ENCODE measurements at places on chromosomes 1 and 21.

DNA sequence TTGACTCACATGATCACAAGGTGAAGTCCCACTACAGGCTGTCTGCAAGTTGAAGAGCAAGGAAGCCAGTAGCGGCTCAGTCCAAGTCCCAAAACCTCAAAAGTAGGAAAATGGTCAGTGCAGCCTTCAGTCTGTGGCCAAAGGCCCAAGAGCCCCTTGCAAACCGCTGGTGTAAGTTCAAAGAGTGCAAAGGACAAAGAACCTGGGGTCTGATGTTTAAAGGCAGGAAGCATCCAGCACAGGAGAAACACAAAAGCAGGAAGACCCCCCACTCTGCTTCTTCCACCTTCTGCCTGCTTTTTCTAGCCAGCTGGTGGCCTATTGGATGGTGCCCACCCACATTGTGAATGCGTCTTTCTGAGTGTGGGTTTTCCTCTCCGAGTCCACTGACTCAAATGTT, 2222.6 kb downstream of the MRPL39 start:
- DNase-seq: no peak

DNA sequence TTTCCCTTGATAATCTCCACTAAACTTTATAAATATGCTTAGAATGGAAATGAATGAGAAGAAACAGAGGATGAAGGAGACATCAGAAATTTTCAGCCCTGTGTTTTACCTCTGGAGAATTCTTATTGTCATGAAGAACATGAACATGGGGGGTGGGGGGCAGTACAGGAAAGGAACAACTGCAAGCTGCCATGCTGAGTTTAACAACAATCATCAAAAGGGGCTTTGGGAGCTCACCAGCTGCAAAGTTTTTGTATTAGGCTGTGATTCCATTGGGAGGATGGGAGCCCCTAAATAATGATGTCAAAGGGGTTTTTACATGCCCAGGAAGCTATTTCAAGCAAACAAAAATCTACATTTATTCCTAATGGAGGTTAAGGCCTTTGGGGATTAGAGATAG, 103.3 kb downstream of the AKT3 start:
- no peak for DNase-seq

- DNase-seq: no peak
Measured at GRCh38 chr1:215793180-215793579, 226.1 kb downstream of the KCTD3 start.

GRCh38 chr1:196131691-196132090, 476.5 kb downstream of the KCNT2 start:
- DNase-seq: no peak

DNA sequence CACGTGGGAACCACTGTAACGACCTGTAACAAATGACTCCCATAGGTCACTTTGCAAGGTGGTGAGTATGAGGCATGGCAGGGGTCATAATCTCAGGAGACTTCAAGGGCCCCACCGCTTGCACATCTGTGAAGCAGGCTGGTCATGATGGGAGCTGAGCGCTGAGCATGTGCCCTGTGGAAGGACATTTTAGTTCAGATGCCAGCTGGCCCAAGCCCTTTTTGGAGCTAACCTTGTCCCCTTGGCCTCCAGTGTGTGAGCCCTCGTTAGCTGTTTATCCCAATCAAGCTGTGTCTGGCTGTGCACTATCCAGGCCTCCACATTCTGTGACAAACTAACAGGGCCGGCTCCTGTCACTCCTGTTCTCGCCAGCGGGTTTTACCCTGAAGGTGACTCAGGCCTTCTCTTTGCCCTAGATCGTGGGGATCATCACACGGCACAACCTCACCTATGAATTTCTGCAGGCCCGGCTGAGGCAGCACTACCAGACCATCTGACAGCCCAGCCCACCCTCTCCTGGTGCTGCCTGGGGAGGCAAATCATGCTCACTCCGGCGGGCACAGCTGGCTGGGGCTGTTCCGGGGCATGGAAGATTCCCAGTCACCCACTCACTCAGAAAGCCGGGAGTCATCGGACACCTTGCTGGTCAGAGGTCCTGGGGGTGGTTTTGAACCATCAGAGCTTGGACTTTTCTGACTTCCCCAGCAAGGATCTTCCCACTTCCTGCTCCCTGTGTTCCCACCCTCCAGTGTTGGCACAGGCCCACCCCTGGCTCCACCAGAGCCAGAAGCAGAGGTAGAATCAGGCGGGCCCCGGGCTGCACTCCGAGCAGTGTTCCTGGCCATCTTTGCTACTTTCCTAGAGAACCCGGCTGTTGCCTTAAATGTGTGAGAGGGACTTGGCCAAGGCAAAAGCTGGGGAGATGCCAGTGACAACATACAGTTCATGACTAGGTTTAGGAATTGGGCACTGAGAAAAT, 7.6 kb downstream of the NPPA start:
- DNase-seq: no peak

- DNase-seq: no peak
Measured at GRCh38 chr21:17492415-17493168, 20.3 kb upstream of the CXADR start.

DNA sequence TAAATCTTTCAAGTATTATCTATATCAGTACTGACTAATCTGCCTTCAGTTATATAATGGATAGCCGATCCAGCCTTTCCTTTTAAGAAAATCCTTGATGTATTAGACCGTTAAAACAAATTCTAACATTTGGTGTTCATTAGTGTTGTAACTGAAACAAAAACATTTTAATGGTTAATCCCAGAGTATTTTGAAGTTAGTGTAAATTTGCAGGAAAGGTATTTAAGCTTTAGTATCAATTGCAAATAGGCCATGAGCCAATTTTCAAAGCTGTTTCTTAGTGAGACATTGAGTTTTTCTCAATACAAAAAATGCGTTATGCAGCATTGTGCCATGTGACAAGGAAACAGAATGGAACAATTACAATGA, 29.6 kb downstream of the DISP1 start:
- DNase-seq: no peak

DNA sequence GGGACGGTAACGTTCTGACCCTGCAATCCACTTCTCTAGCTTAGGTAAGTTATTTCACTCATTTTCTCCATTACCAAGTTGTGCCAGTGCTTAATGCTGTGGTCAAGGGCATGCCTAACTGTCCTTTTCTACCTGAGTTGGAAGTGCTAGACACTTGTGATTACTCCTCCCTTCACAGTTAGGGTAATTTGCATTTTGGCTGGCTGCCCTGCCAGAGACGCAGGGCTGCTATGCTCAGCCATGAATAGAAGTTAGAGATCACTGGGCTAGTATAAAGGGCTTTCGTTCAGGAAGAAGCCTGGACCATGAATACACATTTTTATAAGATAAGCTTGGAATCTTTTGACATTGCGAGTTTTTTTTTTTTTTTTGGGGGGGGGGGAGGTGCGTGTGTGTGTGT, 633.2 kb upstream of the NEGR1 start:
- peak; percentile 26 for DNase-seq

DNA sequence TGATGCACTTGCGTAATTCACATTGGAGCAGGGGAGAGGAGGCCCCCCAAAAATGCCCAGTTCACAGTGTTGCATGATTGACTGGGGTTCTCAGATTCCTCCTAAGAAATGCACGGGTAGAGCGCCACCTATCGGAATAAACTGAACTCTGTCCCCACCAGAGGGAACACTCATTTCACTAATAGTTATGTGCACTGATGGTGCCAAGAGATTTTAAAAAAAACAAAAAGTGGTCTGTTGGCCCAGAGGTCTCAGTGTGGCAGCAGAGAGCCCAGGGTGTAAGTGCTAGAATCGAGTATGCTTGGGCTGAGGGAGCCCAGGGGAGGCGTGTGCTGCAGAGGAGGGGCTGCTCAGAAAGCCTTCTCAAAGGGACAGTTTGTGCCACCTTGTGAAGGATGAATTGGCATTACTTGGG, 6.9 kb downstream of the PINK1 start:
- DNase-seq: peak; percentile 44

DNA sequence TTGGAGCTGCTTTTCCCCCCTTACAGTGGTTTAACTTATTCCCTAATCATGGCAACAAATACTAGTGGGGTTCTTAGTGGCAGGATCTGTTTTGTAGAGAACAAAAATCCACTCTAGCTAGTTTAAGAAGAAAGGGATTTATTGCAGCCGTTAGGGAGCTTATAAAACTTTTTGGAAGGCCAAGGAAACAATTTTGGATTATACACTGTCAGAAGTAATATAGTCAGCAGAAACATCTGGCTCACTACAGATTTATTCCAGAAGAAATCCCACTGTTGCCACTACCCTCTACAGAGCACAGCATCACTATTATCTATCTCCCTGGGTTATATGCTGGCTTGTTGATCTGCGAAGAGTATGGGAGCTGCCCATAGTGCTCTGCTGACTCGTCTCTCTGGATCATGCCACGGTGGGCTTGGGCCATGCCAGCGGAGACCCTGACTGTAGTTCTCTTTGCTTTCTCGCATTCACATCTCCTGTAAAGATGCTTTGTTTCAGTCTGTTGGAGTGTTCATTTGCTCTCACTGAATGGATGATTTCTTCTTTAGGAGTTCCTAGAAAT, 107.5 kb downstream of the ODF2L start:
- DNase-seq: no peak

DNA sequence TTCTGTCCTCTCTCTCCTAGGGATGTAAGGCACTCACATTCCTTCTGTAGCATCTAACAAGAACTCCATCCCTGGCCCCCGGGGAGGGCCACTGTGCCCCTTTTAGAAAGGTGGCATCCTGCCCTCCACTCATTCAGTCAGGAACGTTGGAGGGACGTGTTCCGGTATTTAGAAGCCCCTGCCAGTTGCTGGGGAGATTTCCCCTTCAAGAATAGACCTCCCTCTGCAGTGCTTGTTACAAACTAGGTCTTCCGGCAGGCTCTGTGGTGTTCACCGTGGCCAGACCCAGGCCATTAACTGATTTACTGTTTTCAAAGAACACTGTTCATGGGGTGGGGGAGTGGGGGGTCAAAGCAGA, 779 bp downstream of the PCP4L1 start:
- no peak for DNase-seq

GRCh38 chr1:61941794-61942193, 199.5 kb downstream of the PATJ start:
- DNase-seq: no peak

DNA sequence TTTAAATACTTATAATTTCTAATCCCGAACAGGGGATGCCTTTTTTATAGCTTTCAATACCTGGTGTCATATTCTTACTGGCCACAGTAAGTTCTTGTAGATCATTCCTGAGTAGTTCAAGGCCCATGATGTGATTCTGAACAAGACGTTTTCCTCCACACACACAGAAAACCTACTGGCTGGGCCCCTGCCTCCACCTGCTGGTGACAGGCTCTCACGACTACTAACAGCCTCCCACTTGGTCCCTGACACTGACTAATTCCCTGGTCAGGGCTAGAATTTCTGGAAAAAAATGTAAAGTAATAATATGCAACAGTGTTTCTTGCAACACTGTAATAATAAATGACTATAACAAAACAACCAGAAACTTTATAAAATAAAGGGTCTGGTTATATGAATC, 50.4 kb upstream of the RIPK4 start:
- DNase-seq: peak; percentile 34

DNA sequence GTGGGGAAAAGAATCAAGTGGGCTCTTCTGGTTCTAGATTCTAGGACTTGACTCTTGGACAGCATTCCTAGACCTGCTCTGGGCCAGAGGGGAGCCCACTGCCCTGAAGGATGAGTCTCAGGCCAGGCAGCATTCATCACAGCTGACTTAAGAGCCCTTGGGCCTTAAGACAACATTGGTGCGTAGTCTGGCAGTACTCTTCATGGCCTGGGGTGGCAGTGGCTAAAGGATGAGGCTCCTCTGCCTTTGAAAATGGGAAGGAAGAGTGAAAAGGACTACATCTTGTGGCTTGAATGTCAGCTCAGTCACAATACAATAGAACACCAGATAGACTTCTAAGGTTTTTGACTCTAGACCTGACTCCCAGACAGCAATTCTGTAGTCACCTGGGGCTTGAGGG, 1415.1 kb upstream of the PRMT6 start:
- no peak for DNase-seq

DNA sequence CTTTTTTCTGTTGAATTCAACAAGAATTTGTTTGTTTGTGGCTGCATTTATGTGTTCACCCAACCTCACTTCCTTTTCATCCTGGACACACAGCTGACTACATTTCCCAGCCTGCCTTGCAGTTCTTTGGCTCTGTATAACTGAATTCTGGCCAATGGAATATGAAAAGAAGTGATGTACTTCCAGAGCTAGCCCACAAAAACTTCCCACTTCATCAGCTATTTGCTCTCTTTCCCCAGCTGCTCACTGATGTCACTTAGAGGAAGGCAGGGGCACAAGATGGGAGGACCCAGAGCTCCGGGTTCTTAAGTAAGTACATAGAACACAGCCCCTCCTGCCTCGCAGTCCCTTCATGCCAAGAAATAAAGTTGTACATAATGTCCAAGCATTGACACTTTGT, 235.0 kb upstream of the FGGY start:
- no peak for DNase-seq

Data from COR-L47 (cell line).